Vagina (tissue), 2 donors: ENCODE measurements at places on chromosomes 6 and 20. TPM values are rescaled to one million over a fixed set of nuclear protein-coding genes. Genes with fewer than 3 reads are reported as not detected.
A peak's percentile ranks its signal among the peaks of the same experiment; 100 is the strongest.

The BTN3A1 gene
- total RNA-seq: 16.7 TPM

The EPB41L1 gene
- total RNA-seq: 54.8 TPM

The MYB gene
- total RNA-seq: 2.5 TPM

The PLCB4 gene
- total RNA-seq: 12.0 TPM

The PAX1 gene
- total RNA-seq: not detected

The TNFRSF6B gene
- 16.7 TPM for total RNA-seq

The CHRNA4 gene
- 0.25 TPM for total RNA-seq

The TTK gene
- total RNA-seq: 2.5 TPM

DNA sequence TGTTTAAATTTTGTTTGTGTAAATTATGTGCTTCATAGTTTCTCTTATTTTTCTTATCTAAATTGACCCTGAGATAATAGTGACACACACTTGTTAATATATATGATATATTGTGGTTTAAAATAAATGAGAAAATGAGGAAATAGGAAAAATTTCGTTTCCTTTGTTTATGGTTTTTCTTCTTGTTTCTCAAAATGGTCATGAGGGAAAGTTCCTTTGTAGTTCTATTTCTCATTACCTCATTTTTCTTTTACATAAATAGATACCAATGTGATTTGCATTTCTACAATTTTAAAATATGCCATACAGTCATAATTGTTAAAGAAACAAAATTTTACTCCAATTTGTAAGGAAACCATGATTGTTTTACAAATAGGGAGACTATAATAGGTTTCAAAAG, 9.2 kb downstream of the OR2A4 start:
- H3K27ac ChIP-seq: no peak overlapping the region
- no peak overlapping the region for H3K4me3 ChIP-seq
- no peaks in the 10 kb centered on the region for H3K27me3 ChIP-seq
- H3K4me1 ChIP-seq: no peaks in the 10 kb centered on the region
- no peaks in the 10 kb centered on the region for H3K36me3 ChIP-seq

GRCh38 chr6:16257999-16258708, 19.8 kb downstream of the GMPR start:
- H3K36me3 ChIP-seq: no peaks in the 10 kb centered on the region
- H3K4me3 ChIP-seq: no peak overlapping the region
- no peak overlapping the region for H3K27ac ChIP-seq
- no peaks in the 10 kb centered on the region for H3K27me3 ChIP-seq
- H3K4me1 ChIP-seq: no peaks in the 10 kb centered on the region
- no peak for DNase-seq

DNA sequence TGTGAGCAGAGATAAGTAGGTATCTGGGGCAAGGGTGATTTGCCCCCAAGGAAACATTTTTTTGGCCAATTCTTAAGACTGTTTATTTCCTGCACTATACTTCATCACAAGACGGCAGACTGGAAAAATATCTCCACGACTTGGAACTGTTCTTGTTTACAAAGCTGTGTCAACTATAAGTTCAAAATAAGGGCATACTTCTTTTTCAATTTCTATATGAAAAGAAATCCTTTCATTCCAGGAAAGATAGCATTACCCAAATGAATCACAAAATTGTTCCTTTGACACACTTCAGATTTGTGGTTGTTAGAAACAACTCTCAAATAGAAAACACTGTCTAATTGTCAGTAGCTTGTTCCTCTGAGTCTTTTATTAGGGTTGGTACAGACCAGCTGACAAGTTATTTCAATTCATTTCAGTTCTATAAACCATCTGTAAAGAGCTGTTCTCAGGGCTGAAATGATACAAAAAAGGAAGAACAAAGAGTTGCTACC, 212.9 kb upstream of the PRDM1 start:
- H3K27ac ChIP-seq: peak overlapping the region; percentile 65
- H3K4me3 ChIP-seq: no peak overlapping the region
- H3K36me3 ChIP-seq: no peaks in the 10 kb centered on the region

DNA sequence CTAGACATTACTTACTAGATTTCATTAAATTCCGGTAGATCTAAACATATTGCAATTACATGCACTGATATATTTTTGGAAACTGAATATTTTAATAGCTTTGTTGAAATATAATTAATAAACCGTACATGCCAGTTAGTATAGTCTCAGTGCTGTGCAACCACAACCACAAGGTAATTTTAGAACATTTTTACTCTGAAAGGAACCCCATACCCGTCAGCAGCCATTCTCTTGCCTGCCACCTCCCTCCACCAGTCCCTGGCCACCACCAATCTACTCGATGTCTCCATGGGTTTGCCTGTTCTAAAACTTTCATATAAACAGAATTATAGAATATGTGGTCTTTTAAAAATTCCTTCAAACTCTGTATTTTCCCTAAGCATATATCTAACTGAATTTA, 293.9 kb downstream of the THBS2 start:
- no peak for DNase-seq
- H3K36me3 ChIP-seq: no peaks in the 10 kb centered on the region
- no peaks in the 10 kb centered on the region for H3K27me3 ChIP-seq
- H3K4me1 ChIP-seq: peaks cover 8% of the 10 kb centered on the region

DNA sequence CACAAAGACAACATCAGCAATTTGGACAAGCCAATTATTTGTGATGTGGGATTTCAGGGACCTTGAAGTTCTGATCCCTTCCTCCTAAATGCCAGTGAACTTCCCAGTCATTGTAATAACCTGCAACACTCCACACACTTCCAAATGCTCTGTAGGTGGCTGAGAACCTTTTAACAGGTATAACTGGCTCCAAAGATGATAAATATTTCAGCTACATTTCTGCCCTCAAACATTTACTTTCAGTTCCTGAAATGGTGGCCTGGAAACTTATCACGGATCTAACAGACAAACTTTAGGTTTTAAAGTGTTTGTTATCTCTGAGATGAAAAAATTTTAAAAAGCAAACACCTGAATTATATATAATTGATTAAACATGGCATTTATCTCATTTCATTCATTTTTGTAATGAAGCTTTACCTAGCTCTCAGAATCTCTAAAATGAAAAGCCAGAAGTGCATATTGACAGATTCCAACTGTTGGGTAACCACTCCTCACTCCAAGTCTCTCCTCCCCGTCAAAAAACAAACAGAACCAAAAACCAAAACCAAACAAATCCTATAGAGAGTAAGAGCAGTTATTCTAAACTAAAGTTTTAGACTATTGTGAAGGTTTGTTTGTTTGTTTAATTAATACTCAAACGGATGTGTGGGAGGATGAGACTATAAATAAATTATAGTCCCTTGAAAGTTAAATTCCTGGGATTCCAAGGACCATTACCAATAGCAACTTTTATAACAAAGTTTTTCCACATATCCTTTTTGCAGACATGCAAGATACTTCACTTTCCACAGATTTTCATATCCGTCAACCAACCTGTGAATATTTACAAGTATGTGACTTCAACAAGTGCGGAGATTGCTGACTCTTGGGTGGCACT, 12.4 kb upstream of the KIAA0408 start:
- no peak overlapping the region for H3K27ac ChIP-seq
- H3K4me3 ChIP-seq: no peak overlapping the region
- H3K36me3 ChIP-seq: no peaks in the 10 kb centered on the region
- DNase-seq: no peak

- H3K4me3 ChIP-seq: no peak overlapping the region
- H3K4me1 ChIP-seq: no peaks in the 10 kb centered on the region
- DNase-seq: no peak
- no peak overlapping the region for H3K27ac ChIP-seq
These were observed 677.6 kb downstream of the KIF16B start for GRCh38 chr20:15895560-15896084.

GRCh38 chr20:48802647-48803046, 25.2 kb downstream of the PREX1 start:
- H3K4me3 ChIP-seq: no peak overlapping the region
- no peak overlapping the region for H3K27ac ChIP-seq
- H3K36me3 ChIP-seq: no peaks in the 10 kb centered on the region
- DNase-seq: no peak
- no peaks in the 10 kb centered on the region for H3K27me3 ChIP-seq

DNA sequence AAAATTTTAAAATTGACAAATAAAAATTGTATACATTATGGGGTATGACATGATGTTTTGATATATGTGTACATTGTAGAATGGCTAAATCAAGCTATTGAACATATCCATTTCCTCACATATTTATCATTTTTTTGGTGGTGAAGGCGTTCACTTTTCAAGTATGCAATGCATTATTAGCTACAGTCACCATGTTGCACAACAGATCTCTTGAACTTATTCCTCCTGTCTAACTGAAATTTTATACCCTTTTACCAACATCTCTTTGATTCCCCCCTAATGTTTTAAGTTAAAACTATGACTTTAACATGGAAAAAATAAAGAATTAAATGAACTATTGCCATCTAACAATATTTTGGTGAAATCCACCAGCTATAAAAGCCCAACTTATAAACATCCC, 65.2 kb upstream of the UST start:
- no peak overlapping the region for H3K4me3 ChIP-seq
- H3K4me1 ChIP-seq: no peaks in the 10 kb centered on the region
- DNase-seq: no peak
- no peaks in the 10 kb centered on the region for H3K27me3 ChIP-seq
- no peaks in the 10 kb centered on the region for H3K36me3 ChIP-seq

GRCh38 chr20:34997131-34997561, 41.5 kb downstream of the MYH7B start:
- H3K27me3 ChIP-seq: no peaks in the 10 kb centered on the region
- H3K27ac ChIP-seq: no peak overlapping the region
- no peaks in the 10 kb centered on the region for H3K4me1 ChIP-seq
- H3K36me3 ChIP-seq: no peaks in the 10 kb centered on the region
- no peak for DNase-seq

DNA sequence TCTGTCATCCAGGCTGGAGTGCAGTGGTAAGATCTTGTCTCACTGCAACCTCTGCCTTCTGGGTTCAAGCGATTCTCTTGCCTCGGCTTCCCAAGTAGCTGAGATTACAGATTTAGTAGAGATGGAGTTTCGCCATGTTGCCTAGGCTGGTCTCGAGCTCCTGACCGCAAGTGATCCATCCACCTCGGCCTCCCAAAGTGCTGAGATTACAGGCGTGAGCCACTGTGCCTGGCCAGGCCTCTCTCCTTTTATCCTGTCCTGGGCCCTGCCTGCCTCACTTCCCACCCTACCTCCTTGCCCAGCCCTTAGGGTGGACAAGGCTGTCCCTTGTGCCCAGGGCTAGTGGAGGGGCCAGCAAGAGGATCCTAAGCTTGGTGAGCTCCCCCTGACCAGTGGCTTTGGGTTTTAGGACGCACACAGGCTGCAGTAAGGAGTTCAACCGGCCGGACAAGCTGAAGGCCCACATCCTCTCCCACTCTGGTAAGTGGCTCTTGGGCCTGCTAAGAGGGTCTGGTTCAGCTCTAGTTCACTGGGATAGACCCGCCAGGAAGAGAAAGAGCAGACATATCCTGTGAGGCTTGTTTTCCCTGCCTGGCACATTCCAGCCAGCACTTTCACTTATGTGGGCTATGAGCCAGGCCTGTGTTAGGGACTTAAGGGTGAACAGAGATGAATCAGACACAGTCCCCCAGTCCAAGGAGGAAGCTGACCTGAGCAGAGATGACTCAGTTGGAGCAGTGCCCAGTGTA, 21.9 kb upstream of the CHMP4B start:
- peaks cover 9% of the 10 kb centered on the region for H3K4me1 ChIP-seq
- DNase-seq: no peak
- H3K4me3 ChIP-seq: no peak overlapping the region
- H3K27me3 ChIP-seq: no peaks in the 10 kb centered on the region
- peak overlapping the region; percentile 36 for H3K27ac ChIP-seq

- no peak overlapping the region for H3K4me3 ChIP-seq
- H3K27ac ChIP-seq: no peak overlapping the region
- H3K27me3 ChIP-seq: no peaks in the 10 kb centered on the region
- no peaks in the 10 kb centered on the region for H3K36me3 ChIP-seq
These were observed 172.6 kb upstream of the SOX4 start for GRCh38 chr6:21420926-21421325.

- H3K27ac ChIP-seq: no peak overlapping the region
- no peak for DNase-seq
- peaks cover 15% of the 10 kb centered on the region for H3K4me1 ChIP-seq
- no peaks in the 10 kb centered on the region for H3K27me3 ChIP-seq
- no peaks in the 10 kb centered on the region for H3K36me3 ChIP-seq
These were observed 55.5 kb downstream of the PDE7B start for GRCh38 chr6:135906972-135907465.

DNA sequence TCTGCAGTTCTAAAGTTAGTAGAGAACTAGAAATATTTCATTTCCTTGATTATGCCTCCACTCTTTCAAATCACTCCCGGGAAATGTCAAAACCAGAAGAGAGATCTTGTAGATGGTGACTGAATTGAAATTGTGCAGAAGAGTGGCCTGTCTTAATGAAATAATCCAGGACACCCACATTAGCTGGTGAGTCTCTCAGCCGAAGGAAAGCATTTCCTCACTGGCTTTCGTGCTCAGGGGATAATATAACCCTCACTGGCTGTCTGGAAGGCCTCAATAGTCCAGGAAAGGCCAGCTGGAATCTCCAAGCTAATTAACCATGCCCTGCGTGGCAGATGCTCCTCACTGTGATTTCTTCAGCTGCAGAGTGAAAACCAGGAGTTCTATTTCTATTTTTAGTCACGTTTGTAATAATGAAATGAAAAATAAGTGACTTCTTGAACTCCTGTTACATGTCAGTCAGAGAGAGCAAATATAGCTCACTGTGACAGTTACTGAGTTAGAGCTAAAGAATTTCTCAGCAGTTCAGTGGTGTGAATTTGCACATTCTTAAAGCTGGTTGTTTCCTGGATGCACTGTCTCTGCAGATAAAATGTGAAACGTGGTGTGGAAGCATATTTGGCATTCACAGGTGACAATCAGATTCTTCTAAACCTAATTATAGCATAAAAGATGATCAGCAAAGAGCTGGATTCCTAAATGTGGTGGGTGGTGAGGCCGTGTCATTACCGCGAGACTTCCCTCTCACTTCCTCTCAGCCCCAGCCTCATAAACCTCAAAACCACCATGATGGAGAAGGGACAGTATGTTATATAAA, 211.7 kb downstream of the LMBRD1 start:
- no peak overlapping the region for H3K27ac ChIP-seq
- H3K36me3 ChIP-seq: no peaks in the 10 kb centered on the region
- H3K4me1 ChIP-seq: no peaks in the 10 kb centered on the region
- no peak for DNase-seq
- no peak overlapping the region for H3K4me3 ChIP-seq
- H3K27me3 ChIP-seq: no peaks in the 10 kb centered on the region

DNA sequence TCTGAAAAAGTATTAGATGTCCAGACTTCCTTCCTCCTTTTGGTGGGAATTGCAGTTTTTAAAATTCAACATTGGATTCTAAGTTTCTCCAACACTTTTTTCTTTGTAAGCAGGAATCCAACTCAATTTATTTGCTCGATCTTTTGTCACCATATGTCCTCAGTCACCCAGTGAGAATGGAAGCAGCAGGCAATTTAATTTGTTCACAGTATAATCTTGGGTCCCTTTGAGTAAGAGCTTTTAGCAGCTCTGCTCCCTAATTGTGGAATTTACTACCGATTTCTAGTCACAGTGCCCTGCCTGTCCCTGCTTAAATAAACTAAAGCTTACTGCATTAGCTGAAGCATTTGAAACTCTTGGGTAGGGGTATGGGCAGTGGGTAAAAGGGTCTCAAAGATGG, 98.6 kb downstream of the BTBD3 start:
- no peaks in the 10 kb centered on the region for H3K36me3 ChIP-seq
- no peaks in the 10 kb centered on the region for H3K4me1 ChIP-seq
- DNase-seq: no peak
- H3K27me3 ChIP-seq: no peaks in the 10 kb centered on the region
- H3K27ac ChIP-seq: no peak overlapping the region
- H3K4me3 ChIP-seq: no peak overlapping the region
